Fibroblast of mammary gland (primary cell): ENCODE measurements at places on chromosomes 16 and 17.

DNA sequence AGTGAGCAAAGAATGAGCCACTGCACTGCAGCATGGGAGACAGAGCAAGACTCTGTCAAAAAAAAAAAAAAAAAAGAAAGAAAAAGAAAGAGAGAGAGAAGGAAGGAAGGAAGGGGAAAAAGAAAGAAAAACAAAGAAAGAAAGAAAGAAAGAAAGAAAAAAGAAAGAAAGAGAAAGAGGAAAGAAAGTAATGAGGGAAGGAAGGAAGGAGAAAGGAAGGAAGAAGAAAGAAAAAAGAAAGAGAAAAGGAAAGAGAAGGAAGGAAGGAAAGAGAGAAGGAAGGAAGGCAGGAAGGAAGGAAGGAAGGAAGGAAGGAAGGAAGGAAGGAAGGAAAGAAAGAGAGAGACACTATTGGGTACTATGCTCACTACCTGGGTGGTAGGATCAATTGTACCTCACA is 122.2 kb upstream of the ERCC4 start:
- DNase-seq = no peak

DNA sequence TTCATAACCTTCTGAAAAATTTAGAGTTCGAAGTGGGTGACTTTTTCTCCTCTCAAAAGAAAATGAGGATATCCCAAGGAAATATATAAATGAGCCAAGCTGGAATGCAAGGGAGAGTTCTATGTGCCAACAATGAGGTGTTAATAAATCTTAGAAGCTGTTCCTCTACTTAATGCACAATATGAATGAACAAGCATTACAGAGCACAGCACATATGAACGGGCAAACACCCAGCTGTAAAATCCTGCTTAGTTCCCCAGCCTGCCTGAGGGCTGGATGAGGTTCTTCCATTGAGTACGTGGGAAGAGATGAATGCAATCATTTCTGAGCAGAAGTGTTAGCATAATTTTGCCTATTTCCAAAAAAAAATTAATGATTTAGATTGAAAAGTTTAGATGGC is 58.1 kb downstream of the WDR59 start:
- no peak for DNase-seq

GRCh38 chr16:79008036-79008868 is 592.3 kb downstream of the MAF start:
- DNase-seq = no peak

DNA sequence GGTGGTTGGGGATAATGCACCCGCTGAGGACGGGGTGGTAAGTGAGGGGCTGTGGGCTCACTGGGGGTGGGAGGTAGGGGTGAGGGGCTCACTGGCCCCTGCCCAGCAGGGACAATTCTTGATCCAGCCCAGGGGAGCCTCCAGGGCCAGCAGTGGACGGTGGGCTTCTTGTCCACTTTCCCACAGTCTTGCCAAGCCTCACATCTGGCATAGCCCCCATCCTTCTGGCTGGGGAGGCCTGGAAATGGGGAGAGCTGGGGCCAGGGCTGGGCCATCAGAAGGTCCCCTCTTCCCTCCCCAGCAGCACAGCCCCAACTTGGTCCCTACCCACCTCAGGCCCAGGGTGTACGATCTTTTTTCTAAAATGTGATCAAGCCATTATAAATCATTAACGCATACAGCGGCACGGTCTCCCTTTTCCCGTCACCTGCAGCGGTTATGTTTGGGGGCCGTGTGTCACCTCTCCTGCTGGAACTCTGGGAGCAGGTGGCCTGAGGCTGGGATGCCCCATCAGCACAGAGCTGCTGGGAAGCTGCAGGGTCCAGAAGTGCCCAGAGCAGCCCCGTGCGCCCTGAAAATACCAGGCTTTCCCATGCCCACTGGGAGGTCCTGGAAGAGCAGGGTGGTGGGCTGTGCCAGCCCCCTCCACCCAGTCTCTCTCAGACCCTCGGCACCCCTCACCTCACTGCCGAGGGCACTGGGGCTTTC is 7.2 kb upstream of the SETD6 start:
- no peak for DNase-seq

DNA sequence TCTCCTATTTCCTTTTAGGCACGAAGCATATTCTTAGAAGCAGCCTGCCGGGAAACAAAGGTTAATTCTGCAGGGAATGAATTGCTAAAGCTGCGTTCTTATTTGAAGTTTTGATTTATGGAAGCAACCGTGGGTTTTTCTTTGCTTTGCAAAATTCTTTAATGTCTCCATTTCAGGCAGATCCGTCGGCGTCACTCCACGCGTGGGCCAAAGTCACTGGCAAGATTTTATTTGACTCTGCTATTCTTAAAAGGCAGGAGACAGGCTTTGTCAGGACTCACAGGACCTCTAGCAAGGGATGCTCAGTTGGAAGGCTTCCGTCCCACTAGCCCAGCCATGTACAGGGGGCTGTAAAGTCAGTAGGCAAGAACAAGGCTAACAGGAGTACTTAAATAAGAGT is 387.3 kb upstream of the XYLT1 start:
- no peak for DNase-seq

DNA sequence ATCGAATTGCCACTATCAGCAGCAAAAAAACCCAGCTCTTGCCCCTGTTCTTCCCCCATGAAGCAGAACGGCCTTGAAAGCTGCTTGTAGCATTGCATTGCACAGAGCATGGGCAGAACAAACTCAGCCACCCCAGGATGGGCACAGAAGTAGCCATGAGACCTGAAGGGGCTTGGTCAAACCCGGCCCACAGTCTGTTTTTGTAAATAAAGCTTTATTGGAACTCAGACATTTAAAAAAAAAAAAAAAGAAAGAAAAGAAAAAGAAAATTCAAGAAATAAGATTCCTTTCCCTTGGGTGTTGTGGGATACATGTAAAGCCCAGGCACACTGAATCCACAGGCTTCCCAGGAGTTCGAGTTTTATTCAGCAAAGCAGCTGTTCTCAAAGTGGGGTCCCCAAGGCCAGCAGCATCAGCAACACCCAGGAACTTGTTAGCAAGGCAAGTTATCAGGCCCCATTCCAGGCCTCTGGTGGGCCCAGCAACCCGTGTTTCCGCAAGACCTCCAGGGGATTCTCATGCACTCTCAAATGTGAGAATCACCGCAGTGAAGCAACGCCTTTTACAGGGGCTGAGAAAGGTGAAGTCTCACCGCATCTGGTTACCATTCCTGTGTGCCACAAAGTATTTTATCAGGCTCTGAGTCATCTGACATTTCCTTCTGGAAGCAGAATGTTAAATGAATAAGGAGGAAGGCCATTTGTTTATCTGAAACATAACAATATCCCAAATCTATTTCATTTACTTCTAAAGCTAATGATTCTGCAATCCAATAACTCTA is 108.2 kb downstream of the SLC39A11 start:
- peak; percentile 84 for DNase-seq

DNA sequence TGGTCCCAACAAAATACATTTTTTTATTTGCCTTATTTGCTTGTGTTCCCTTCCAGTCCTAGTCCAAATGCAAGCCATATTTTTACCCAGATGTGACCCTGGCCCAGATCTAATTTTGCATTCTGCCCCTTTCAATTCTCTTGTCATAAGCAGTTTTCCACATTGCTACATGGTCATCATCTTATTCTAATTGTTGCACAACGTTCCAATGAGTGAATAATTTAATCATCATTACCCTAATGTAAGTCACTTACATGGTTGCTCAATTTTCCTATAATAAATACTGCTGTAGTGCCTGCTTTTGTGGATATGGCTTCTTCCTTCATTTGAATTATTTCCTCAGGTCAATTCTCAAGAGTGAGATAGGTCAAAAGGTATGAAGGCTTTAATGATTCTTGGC is 12.8 kb downstream of the RSAD1 start:
- DNase-seq = peak; percentile 49

GRCh38 chr17:54860617-54861470 is 39.8 kb upstream of the TOM1L1 start:
- no peak for DNase-seq

DNA sequence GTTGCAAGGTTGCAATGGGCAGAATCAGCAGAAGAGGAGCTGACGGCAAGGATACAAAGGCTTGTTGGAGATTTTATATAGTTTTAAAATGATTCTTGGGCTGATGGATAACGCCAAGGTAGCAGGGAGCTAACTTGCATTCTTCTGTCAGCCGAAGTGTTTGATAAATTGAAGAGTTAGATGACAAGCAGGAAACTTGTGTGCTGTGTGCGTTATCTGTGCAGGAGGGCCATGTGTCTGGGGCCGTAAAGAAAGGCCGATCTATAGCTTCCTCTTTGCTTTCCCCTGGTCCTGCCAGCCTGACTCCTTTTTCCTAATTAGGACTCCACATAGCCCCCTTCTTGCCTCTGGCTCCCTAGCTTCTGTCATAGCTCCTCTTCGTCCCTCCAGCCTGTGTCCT is 6.7 kb upstream of the WWOX start:
- no peak for DNase-seq

DNA sequence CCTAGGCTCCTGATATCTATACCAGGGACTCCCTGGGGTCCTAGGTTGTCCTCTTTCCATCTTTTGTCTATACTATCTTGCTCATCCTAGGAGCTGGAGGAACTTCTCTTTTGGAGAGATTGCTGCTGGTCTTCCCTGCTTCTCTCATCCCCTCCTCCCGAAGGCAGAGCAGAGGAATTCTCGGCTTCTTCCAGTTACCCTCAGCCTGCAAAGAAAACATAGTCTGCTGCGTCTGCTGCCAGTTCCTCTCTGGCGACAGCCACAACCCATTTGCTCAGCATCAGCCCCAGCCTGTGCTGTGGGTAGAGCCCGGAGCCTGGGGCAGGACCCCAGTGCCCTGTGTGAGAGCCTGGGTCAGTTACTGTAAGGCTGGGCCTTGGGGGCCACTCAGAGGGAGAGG is 21.5 kb upstream of the DYNLL2 start:
- no peak for DNase-seq

DNA sequence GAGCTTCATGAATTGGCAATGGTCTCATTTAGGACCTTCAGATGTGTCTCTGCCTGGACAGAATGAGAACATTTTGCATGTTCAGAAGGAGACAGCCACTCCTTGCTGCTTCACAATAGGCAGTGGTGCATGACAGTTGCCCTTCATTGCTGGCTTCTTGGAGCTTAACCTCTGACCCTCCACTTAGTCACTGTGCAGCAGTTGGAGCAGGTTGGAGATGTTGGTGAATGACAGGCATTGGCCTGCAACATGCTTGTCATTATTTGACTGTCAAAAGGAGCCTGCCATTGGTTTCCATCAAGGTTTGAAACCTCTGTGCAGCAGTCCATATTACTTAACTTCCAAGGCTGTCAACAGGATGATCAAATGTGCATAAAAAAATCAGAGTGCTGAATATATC is 22.7 kb downstream of the FTO start:
- DNase-seq = peak; percentile 31

- DNase-seq = no peak
These were observed 45.8 kb upstream of the ATF7IP2 start for GRCh38 chr16:10339777-10340732.

- DNase-seq = peak; percentile 12
These were observed 40.5 kb upstream of the KLHDC4 start for GRCh38 chr16:87806261-87806640.

DNA sequence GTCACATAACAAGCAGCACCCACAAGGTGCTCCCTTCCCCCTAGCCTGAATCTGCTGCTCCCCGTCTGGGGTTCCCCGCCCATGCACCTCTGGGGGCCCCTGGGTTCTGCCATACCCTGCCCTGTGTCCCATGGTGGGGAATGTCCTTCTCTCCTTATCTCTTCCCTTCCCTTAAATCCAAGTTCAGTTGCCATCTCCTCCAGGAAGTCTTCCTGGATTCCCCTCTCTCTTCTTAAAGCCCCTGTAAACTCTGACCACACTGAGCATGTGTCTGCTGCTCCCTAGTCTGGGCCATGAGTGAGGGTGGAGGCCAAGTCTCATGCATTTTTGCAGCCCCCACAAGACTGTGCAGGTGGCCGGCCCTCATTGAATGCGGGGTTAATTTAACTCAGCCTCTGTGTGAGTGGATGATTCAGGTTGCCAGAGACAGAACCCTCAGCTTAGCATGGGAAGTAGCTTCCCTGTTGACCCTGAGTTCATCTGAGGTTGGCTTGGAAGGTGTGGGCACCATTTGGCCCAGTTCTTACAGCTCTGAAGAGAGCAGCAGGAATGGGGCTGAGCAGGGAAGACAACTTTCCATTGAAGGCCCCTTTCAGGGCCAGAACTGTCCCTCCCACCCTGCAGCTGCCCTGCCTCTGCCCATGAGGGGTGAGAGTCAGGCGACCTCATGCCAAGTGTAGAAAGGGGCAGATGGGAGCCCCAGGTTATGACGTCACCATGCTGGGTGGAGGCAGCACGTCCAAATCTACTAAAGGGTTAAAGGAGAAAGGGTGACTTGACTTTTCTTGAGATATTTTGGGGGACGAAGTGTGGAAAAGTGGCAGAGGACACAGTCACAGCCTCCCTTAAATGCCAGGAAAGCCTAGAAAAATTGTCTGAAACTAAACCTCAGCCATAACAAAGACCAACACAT is at the start of gene STH:
Gene STH, plus strand, starts transcription at position 264 of the 913 bp plus-strand sequence. Its CDS starts 30 bp downstream, at position 294.
- no peak for DNase-seq

DNA sequence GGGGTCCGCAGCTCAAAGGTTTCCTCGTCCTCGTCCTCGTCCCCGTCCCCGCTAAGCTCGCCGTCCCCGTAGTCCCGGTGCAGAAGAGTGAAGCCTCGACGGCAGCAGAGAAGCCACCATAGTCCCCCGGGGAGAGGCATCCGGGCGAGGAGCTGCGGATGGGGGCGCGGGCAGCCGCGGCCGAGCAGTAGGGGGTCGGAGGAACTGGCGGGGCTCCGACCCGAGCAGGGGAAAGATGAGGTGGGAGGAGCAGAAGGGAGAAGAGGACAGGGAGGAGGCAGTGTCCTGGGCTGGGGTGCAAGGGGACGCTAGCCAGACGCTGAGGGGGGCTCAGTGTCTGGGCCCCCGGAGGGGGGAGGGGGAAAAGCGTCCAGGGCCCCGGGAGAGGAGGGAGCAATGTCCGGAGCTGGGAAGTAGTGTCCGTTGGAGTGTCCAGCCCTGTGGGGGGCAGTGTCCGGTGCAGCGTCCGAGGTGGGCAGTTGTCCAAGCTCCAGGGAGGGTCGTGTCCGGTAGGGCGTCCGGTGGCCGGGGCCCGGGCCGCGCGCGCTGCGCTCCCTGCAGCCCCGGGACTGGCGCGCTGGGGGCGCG is at the start of gene PLEKHH3:
Gene PLEKHH3, minus strand, starts transcription at position 571 of the 588 bp plus-strand sequence. Its CDS starts 431 bp downstream, at position 140.
- DNase-seq = no peak

DNA sequence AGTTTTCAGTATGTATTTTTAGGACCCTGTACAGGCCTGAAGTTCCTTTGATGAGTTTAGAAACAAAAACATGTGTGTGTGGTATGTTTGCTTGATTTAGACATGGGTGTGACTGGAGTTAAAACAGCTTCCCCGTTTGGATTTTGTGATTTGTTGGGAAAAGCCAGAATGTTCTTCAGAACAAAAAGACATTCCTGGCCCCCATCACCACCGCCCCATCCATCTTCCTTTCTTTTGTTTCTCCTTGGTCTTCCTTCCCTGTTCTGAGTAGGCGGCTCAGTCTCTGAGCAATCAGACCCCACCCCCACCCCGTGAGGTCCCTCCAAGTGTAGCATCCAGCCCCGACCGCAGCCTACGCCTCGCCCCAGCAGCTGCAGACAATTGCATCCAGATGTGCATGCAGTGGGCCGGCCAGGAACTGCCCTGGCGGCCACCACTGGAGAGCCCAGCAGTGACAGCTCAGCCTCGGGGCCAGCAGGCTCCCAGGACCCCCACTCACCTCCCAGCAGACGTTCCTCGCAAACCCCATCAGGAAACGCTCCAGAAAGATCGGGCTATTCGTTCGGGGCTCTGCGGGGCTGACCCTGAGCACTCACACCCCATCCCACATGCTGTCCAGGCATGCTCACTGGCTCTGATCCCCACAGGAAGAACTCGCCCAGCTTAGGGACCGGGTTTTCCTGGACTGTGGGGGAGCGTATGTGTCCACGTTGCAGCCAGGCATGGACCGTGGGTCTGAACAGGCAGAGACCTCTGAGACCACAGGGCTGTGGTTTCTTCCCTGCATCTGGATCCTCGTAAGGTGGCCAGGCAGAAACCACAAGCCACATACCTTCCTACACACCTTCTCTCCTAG is 99.8 kb upstream of the CDH5 start:
- peak; percentile 98 for DNase-seq
